IMR-90 (cell line): ENCODE measurements at places on chromosomes 3 and 15. TPM values are rescaled to one million over a fixed set of nuclear protein-coding genes. Genes with fewer than 3 reads are reported as not detected.

Gene SAMD7
- total RNA-seq: not detected in 2 replicates

Gene RTP1
- total RNA-seq: not detected in 2 replicates

Gene RPS27L
- 53.1 and 64.7 TPM in 2 replicates for total RNA-seq

Gene AGBL1
- total RNA-seq: not detected in 2 replicates

Gene IMPG2
- total RNA-seq: 0.18 and 0.28 TPM in 2 replicates

Gene CCR2
- total RNA-seq: not detected in 2 replicates

Gene GHRL
- total RNA-seq: not detected in 2 replicates

Gene STRIT1
- total RNA-seq: not detected in 2 replicates

Gene DPPA2
- not detected in 2 replicates for total RNA-seq

Gene FANCD2OS
- total RNA-seq: not detected in 2 replicates

Gene WDR93
- not detected in 2 replicates for total RNA-seq

Gene RBP2
- total RNA-seq: not detected in 2 replicates

Gene TEX9
- total RNA-seq: 1.4 and 2.5 TPM in 2 replicates

Gene TMOD2
- total RNA-seq: 5.4 and 6.9 TPM in 2 replicates

Gene LDHAL6B
- not detected in 2 replicates for total RNA-seq
